ENCODE measurements at places on chromosomes 7 and 10.

- no peak for DNase-seq
Observed at GRCh38 chr10:14698111-14698828, 76.4 kb downstream of the FAM107B start.

- no peak for DNase-seq
Observed at GRCh38 chr7:15916681-15917380, 230.3 kb upstream of the MEOX2 start.

- peak; percentile 69 for DNase-seq
Observed at GRCh38 chr10:80046629-80047441, 31.6 kb upstream of the TMEM254 start.

GRCh38 chr7:147432576-147432975 lies 1158.0 kb upstream of the C7orf33 start:
- DNase-seq, result no peak

- no peak for DNase-seq
Observed at GRCh38 chr10:53314876-53315275, 542.3 kb upstream of the MBL2 start.

- no peak for DNase-seq
Observed at GRCh38 chr7:155343150-155343549, 45.5 kb downstream of the INSIG1 start.

DNA sequence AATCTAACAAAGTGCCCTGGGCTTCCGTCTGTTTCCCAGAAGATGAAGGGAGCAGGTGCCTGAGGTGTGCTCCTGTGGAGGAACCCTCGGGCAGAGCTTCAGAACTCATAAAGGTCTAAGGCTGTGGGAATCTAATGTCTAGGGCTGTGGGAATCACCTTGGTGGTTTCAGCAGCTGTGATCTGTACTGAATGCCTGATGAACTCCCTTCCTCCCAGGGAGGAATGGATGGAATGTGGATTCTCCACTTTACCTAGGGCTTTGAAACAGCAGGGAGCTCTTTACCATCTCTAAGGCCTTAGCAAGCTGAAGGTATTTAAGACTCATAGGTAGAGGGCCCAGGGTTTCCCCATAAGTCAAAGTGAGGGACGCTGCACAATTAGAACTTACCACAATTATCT lies 36.0 kb upstream of the SEMA3E start:
- DNase-seq, result no peak

DNA sequence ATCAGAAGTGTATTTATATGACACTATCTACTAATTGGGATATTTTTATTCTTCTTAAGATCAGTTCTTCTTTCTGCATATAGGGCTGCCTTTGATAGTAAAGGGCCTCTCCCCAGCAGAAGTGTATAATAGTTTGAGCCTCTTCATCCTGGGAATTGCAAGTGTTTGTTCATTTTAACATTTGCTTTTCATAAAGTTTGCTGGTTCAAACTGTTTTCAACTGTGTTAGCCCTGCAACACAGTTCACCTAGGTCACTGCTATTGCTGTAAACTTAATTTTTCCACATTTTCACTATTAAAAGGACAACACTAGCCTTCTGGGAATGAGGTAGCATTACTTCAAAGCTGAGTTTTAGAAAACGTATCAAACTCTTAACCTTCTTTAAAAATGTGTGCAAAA lies 2.8 kb downstream of the JAZF1 start:
- DNase-seq, result no peak

DNA sequence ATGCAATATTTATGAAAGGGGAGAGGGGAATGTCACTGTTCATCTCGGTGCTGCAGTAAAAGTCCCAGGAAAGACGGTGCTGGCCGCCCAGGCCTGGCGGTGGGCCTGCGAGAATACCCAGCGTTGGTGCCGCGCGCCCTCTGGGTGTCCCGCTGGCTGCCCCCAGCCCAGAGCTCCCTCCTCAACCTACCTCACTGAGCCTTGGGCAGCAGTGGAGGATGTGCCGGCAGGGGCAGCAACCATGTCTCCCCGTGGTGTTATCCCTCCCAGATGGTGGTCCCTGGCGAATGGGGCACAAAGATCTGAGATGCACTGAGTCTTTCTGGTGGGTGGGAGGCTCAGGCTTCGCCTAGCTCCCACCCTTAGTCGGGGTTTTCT lies 9.5 kb upstream of the TLX1 start:
- DNase-seq, result no peak

GRCh38 chr10:35217455-35217854 lies 90.8 kb downstream of the CREM start:
- no peak for DNase-seq

GRCh38 chr7:1065585-1066241 lies 21.4 kb downstream of the GPR146 start:
- DNase-seq, result peak; percentile 6

DNA sequence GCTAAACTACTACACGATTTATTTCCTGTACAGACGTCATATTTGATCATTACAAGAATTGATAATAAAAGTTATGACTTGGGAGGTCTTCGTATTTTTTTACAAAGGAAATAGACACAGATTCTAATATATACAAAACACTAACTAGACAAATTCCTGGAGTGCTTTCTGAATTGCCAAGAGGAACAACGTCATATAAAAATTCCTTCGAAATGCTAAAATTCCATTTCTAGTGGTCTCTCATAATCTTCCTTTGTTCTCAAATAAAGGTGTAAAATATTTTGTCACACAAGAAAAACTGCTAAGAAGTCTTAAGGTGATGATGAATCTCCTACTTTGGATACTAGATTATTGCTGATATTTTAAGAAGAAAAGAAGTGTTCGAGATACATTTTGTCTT lies 85.4 kb downstream of the CDK6 start:
- DNase-seq, result no peak

DNA sequence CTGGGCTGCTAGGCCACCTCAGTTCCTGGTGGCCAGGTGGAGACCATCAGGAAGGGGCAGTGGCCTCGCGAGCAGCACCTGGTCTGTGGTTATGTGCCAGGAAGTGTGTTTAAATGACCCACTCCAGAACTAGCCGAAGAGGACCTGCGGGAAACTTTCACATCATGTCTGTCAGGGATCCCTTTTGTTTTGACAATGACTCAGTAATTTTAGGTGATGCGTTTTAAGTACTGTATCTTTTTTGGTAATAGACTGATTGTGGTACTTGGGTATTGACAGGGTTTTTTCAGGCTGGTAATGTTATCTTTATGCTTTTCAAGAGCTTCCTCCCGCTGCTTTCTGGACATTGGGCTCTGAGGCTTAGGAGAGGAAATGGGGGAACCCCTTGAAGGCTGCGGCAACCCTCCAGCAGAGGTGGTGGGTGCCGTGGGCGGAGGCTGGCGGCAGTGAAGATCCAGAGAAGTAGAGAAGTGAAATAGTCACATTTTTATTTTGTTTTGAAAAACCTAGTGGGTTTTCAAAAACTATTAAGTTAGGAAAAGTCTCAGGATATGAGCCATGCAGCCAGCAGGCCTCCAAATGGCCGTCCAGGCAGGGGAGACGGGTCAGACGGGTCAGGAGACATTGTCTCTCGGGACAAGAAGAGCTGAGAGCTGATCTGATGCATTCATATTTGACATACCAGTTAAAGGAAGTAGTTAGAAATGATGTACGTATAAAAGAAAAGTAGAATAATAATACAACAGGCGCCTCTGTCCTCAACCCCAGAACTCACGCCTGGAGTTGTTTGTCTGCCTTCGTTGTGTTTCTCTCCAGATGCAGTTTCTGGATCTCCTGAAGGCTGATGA lies 27.7 kb downstream of the PPP2R2D start:
- DNase-seq, result no peak

DNA sequence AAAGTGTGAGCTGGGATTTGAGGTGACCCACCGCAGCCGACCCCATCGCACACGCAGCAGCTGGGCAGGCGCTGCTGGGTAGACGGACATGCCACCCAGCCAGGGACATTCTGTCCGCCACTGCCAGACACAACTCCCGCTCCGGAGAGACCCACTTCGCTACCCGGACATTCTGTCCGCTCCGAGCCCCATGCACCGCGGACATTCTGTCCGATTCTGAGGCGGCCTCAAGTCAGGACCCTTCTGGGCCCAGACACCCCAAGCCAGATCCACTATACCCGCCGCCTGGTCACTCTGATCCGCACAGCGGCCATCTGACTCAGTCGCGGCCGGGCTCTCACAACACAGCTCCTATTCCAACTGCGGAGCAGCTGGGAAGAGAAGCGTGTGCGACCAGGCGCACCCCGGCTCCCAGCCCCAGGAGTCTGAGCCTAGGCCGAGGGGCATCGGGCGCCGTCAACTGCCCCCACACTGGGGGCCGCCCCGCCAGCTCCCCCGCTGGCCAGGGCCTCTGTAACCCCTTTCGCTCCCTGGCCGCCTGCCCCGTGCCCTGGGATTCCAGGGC lies 763 bp downstream of the PITX3 start:
- no peak for DNase-seq

- no peak for DNase-seq
Observed at GRCh38 chr7:43790006-43790405, 31.5 kb downstream of the BLVRA start.

DNA sequence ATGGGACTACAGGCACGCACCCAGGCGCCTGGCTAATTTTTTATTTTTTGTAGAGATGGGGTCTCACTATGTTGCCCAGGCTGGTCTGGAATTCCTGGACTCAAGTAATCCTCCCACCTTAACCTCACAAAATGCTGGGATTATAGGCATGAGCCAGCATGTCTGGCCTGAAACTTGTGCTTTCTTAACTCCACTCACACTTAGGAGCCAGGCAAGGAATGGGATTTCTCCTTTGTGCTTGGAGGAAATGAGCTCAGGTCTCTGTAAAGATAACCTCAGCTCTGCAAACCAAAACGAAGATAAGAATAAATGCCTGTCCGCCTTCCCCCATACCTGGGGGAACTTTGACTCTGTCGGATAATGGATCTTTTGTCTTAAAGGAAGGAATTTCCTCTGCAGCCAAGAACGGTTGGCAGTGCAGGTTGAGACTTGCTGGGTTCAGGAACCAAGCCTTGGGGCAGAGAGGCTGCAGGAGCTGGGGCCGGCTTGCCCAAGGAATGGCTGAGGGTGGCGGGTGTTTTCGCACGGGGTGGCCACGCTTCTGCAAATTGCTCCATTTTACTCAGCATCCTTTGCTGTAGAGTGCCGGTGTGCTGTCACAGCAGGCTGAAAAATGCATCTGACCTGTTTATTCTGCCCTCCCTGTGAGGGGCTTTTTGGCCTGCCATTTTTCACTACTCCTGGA lies 174.2 kb downstream of the KIAA1217 start:
- no peak for DNase-seq

DNA sequence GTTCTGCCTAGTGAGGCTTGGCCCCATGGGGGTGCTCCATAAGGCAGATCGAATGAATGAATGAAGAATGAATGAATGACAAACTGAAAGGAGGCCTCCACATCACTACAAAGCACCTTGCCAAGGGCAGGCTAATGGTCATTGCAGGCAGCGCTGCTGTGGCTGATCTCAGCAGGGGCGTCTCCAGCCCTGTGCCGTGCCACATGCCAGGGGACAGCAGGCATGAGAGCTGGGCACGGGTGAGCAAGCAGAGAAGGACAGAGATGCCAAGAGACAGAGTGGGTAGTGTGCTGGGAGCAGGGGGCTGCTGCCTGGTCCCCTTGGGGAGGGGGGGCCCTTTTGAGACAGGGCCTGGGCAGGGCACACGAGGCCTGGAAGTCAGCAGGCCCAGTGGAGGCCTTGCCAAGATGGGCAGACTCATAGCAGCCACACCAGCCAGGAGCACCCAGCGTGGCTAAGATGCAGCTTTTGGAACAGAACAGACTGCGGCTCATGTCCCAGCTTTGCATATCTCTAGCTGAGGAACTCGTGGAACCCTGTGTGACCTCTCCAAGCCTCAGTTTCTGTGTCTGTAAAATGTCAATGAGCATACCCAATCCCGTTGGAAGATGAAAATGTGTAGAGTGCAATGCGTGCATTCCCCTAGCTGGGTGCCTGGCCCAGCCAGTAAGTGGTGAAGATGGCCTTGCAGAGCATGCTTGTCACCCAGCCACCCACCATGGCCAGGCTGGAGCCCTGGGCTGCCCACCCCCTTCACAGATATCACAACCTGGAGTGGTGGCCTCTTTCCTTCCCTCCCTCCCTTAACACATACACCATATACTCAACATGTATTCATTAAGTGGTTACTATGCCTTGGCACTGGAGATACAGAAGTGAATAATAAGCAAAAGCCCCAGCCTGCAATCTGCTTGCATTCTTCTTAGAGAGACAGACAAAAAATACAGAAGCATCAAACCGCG lies 61.1 kb upstream of the LRRC18 start:
- DNase-seq, result no peak

- DNase-seq, result no peak
Observed at GRCh38 chr10:127424594-127425264, 124.4 kb upstream of the NPS start.

Data from NCI-H146 (cell line).